ENCODE measurements at places on chromosomes 1 and 21.

DNA sequence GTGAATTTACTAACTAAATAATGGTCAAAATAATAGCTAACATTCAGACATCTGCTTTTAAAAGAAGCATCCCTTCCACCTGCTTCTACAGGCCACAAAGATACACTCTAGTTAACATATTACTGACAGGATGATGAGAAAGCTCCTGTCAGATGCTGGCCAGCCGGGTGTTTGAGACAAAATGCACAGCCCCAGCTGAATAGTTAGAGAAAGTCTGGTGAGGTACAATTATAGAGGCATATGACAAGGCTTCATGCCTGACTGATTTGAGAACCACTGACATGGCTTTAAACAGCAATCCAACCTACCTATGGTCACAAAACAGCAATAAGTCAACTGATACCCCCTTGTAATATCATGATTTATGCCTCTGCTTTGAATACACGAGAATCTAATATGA lies 137.0 kb downstream of the DENND1B start:
- peak; percentile 58 for DNase-seq

DNA sequence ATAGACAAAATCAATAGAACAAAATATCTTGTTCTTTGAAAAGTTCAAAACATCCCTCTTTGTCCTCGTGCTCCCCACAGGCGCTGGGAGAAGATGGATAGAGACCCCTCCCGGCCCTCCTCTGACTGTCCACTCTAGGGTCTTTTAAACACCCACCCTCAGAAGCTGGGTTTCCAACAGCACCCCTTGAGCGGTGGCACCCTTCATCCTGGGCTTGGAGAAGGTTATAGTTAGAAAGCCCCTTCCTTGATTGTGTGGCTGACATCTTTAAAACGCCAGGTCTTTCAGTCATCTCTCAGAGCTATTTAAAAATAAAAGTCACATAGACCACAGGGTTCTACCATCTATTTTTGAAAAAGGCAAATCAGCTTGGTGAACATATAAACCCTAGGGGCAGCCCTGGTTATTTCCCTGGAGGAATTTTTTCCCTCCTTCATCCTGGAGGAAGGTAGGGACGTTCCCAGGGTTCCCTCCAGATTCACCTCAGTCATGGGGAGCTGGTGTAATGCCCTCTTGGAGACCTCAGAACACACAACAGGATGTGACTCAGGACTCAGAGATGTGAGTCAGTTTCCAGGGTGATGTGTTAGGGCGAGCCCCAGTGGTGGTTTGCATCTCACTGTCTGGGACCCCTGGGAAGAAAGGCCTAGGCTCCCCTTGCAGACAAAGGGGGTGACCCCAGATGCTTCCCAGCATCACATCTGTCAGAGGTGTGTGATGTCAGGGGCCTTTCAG lies 138.5 kb downstream of the CLIC6 start:
- no peak for DNase-seq

- DNase-seq, result no peak
Observed at GRCh38 chr1:44261171-44261817, 48.0 kb downstream of the DMAP1 start.

DNA sequence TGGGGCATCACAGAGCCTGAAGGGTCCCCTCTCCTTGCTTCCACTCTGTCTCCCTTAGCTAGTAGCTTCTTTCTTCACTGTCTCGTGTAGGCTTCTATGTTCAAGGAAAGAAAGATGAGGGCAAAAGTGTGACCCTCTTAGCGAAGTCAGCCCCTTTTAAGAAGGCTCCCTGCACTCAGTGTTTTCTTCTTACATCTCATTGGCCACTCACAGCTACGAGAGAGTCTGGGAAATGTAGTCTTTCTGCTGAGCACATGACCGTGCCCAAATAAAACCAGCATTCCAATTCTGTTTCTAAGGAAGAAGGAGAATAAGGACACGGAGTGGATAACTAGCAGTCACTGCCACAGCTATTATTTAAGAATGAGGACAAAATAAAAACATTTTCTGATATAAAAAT lies 104.9 kb upstream of the TNR start:
- no peak for DNase-seq

- DNase-seq, result peak; percentile 86
Observed at GRCh38 chr1:85465099-85465785, at the start of gene DDAH1. Gene DDAH1, minus strand, starts transcription at chr1:85465159. Its CDS starts 114 bp downstream, at chr1:85465045.

DNA sequence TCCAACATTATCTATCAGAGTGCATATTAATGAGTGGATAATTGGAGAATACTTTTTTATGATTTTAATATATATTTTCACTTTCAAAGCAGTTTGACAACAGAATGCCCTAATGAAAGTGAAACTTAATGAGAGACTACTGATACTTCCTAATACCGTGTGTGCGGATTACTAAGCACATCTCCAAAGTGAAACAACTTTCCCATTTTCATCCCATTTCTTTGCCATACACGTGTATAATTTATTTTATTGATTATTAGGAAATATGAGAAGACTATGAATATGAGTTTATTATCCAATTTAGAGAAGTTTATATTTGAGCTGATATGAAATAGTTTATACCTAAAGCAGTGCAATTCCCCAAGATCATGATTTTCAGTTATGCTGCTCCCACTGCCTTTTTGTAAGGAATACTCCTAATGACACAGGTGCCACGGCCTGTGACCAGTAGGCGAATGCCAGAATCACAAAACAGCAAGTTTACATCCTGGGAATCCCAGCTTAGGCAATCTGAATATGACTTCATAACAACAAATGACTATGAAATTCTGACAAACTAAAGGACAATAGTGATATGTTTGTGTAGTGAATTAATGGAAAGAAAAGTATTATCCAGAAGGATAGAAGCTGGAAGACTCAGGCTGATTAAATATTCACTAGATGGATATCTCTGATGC lies 202.9 kb downstream of the NCAM2 start:
- no peak for DNase-seq

- DNase-seq, result no peak
Observed at GRCh38 chr1:25668931-25669573, 52.5 kb downstream of the MAN1C1 start.

GRCh38 chr1:2134266-2134620 lies 60.3 kb downstream of the FAAP20 start:
- DNase-seq, result peak; percentile 52

GRCh38 chr1:104726917-104727316 lies 977.2 kb downstream of the AMY1C start:
- DNase-seq, result no peak

DNA sequence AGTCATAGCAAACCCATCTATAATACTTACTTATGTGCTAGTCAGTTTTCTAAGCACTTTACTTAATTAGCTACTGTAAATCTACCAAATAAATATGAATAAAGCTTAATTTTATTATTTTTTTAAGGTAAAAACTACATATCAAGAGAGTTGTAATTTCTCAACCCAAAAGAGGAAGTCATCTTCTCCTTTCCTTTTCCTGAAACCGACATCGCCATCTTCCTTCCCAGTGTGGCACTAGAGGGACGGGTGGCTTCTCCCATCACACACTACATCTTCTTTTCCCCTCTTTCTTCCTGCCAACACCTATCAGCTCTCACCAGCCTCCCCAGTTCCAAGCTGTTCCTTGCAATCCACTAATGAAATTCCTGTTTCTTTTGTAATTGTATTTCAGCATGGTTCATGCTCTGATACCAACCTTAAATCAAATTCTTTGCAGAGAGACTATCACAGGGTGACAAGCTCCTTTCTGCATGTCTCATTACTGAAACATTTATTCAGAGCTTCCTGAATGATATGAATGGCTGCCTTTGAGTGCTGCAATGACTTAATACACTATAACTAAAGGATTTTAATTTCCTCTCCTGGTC lies 251.6 kb upstream of the FAM78B start:
- DNase-seq, result no peak

GRCh38 chr1:220689666-220690065 lies 497 bp upstream of the C1orf115 start:
- no peak for DNase-seq

DNA sequence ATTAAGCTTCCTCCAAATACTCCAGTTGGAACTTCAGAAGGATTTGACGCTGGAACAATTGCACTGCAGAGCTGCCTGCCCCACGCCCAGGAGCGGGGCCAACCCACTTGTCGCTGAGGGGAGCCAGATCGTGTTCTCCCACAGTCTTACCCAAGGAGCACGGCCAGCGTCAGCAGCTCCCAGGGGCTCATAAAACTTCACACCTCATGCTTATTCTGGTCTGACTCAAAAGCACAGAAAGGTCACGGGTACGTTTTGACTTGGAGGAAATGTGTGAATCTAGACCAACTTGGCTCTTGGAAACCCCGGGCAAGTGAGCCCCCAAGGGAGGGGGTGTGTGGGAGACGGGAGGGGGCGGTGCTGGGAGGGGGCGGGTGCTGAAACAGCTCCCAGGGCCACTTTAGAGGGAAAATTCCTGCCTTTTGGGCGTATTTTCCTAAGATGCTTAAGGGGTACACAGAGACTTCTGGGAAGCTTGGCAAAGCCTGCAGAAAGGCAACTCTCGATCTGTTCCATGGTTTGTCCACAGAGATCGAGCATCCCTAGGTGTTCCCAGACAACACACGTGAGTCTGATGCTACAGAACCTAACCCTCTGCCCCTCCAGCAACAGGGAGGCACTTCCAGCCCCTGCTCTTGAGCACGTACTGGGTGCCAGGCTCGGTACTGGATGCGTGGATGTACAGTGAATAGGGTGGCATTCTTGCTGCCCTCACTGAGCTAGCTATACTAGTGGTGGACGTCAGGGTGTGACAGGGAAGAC lies 98.9 kb downstream of the DHRS3 start:
- DNase-seq, result peak; percentile 45

- DNase-seq, result no peak
Observed at GRCh38 chr1:223780318-223780717, 65.4 kb downstream of the TP53BP2 start.

DNA sequence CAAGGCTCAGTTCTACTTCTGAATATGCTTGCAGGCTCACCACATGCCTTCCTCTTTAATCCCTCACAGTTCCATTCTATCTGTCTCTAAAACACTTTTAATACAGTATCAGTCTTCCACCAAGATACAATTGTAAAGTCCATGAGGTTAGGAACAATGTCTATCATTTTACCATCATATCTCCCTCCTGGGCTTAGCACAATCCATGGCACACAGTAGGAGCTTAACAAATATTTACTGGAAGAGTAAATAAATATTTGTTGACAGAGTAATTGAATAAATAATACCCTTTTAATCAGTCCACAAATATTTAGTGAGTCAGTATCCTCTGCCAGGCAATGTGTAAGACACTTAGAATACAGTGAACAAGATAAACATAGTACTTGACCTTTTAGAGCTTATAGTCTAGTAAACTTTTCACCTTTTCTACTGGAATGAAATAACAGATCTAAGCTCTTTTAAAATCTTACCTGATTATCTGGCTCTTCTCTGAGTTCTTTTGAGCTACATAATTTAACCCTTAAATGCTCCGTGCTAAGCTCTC lies 12.7 kb upstream of the GADD45A start:
- no peak for DNase-seq

DNA sequence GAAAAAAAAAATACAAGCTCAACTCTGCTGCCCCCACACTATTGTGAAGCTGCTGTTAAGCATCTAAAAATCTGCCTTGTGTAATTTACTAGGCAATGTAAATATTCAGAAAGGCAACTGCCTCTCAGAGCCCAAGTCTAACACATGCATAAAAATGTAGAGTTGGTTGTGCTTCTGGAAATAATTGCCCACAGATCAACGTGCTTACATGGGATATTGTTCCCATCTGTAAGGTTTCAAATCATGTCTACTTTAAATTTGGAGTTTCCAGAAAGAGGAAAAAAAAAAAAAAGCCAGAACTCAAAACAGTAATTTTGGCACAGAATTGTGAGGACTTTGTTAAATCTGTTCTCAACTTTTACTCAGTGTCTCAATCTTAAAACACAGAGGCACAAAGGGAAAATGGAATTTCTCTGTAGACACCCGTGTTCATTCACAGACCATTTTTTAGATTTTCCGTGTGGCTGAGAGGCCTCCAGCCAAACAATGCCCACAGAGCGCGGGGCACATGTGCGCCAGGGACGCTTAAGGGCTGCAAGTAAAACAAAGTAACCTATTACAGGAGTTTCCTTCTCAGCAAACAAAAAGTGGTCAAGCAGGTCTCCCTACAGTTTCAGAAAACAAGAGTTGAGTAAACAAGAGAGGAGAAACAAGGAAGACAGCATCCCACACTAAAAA lies 115.5 kb downstream of the RERE start:
- DNase-seq, result peak; percentile 83

DNA sequence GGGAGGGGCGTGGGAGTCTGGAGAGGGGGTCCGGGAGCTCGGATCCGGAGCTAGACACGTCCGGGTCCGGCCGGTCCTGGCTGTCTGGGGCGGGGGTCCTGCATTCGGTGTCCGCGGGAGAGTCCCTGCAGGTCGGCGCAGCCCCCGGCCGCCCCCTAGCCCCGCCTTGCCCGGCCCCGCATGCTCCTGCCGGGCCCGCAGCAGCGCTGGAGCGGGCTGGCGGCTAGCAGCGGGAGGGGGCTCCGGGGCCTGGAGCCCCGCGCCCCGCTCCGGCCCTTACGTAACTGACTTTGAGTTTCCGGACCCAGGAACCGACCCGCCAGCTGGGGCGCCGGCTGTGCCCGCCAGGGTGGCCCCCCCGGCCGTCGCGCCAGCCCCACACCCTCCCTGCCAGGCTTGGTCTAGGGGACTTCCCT lies 26.9 kb upstream of the EPB41 start:
- DNase-seq, result peak; percentile 49

- DNase-seq, result no peak
Observed at GRCh38 chr1:202791077-202791747, 17.0 kb downstream of the KDM5B start.

DNA sequence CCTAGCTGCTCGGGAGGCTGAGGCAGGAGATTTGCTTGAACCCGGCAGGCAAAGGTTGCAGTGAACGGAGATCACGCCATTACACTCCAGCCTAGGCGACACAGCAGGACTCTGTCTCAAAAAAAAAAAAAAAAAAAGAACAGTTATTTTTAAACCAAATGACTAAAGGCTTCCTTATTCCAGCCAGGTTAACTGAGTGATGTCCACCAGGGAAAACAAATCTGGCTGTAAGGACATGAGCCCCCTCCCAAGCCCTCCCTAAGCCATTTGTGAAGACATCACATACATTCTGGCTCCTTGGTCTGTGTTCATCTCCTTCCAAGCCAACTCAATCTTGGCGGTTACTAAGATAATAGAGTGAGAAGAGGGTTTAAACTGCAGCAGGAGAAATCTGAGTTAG lies 8.2 kb downstream of the TMCC2 start:
- no peak for DNase-seq

- DNase-seq, result no peak
Observed at GRCh38 chr21:29007135-29007534, 12.0 kb downstream of the RWDD2B start.

DNA sequence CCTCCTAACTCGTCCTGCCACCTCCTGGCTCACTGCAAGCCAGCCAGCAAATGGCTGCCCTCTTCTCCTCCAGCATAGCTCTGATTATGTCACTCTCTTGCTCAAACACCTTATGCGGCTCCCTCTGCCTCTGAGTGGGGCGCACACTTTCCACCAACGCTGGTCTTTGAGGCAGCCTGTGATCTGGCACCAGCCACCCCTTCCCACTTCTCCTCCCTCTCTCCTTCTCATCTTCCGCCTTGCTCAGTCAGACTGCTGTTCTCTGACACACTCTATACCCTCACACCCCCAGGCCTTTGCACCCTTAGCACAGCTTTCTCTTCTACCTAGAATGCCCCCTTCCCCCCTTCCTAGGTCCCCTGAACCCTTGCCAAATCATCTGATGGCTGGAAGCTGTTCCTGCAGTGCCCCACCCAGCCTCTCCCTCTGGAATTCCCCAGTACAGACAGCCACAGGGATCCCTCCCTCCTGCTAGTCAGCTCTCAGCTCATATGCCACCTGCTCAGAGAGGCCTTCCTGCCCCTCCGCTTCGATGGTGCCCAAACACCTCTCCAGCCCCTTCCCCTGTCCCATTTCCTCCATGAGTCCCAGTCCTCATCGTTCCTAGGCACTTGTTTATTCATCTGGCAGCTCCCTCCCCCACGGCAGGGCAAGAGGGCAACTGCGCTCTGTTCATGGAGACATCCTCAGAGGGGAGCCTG lies 21.7 kb upstream of the PEF1 start:
- DNase-seq, result peak; percentile 58

All from eye (tissue), 1 donor.